ENCODE measurements at places on chromosomes 13 and 19. TPM values are rescaled to one million over a fixed set of nuclear protein-coding genes. Genes with fewer than 3 reads are reported as not detected.

Gene GPR12
- 1.6 TPM for polyA plus RNA-seq

Gene MYPOP
- 14.1 TPM for polyA plus RNA-seq

Gene URAD
- not detected for polyA plus RNA-seq

Gene UBL5
- polyA plus RNA-seq: 841 TPM

GRCh38 chr13:25727810-25728209 is 324.0 kb downstream of the SHISA2 start:
- DNase-seq: no peak

- DNase-seq: no peak
Measured at GRCh38 chr13:37595162-37595561, 3.4 kb downstream of the POSTN start.
